ENCODE measurements at places on chromosomes 2 and 18.
A peak's percentile ranks its signal among the peaks of the same experiment; 100 is the strongest.

DNA sequence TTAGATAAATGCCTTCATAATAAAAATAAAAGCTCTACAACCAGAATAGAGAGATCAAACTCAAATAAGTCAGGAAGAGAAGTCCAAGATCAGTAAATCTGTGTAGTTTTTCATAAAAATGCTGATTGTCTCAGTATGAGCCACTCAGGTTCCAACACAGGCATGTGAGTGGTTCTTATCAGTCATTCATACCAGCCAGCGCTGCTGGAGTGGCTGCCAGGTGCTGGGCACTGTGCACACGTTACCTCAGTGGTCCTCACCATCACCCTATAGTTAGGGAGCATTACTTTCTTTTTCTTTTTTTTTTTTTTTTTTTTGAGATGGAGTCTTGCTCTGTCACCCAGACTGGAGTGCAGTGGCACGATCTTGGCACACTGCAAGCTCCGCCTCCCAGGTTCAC lies 23.8 kb downstream of the CNDP1 start:
- DNase-seq: no peak

GRCh38 chr2:139201516-139201915 lies 421.3 kb upstream of the NXPH2 start:
- DNase-seq: no peak

- no peak for DNase-seq
Measured at GRCh38 chr2:224999754-225000153, 42.5 kb downstream of the DOCK10 start.

- no peak for DNase-seq
Measured at GRCh38 chr18:45253056-45253565, 362.2 kb upstream of the SLC14A2 start.

DNA sequence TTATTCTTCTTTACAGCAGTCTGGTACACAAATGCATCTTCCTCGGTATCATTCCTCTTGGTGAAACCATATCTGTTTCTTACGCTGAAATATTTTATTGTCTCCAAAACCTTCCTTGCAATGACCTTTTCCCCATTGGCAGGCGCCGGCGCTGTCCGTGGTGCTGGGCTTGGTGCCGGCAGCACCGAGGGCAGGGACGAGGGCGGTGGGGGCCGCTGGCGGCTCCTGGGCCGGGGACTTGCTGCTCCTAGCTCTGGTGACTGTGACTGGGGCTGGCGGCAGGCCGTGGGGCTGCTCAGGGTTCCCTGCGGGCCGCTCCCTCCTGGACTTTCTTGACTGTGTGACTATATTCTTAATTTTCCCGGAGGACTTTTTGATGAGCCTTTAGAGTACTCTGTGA lies 72.5 kb downstream of the GPR39 start:
- peak; percentile 48 for DNase-seq

- DNase-seq: no peak
Measured at GRCh38 chr18:55142410-55142809, 183.1 kb upstream of the CCDC68 start.

DNA sequence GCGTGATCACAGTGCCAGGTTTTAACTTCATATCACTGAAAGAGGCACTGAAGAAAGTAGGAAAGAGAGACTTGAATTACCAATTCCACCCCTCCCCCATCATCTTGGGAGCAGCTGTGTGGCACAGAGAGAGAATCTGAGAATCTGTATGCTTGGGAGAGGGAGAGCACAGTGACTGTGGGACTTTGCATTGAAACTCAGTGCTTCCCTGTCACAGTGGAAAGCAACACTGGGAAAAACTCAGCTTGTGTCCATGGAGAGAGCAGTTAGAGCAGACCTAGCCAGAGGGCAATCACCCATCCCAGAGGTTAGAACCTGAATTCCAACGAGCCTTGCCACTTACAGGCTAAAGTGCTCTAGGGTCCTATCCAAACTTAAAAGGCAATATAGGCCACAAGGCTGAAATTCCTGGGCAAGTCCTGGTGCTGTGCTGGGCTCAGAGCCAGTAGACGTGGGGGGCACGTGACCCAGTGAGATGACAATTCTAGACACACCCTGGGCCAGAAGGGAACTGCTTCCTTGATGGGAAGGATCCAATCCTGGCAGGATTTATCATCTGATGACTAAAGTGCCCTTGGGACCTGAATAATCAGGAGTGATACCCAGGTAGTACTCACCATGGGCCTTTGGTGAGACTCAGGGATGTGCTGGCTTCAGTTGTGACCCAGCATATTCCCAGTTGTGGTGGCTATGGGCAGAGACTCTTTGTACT lies 15.5 kb upstream of the ABCB11 start:
- DNase-seq: no peak

GRCh38 chr18:42706618-42707017 lies 408.9 kb downstream of the RIT2 start:
- peak; percentile 6 for DNase-seq

- no peak for DNase-seq
Measured at GRCh38 chr2:70977605-70978205, 725 bp upstream of the ANKRD53 start.

GRCh38 chr2:231259104-231259503 lies 60.7 kb downstream of the ARMC9 start:
- no peak for DNase-seq

GRCh38 chr2:215505044-215505786 lies 69.3 kb upstream of the FN1 start:
- DNase-seq: no peak

DNA sequence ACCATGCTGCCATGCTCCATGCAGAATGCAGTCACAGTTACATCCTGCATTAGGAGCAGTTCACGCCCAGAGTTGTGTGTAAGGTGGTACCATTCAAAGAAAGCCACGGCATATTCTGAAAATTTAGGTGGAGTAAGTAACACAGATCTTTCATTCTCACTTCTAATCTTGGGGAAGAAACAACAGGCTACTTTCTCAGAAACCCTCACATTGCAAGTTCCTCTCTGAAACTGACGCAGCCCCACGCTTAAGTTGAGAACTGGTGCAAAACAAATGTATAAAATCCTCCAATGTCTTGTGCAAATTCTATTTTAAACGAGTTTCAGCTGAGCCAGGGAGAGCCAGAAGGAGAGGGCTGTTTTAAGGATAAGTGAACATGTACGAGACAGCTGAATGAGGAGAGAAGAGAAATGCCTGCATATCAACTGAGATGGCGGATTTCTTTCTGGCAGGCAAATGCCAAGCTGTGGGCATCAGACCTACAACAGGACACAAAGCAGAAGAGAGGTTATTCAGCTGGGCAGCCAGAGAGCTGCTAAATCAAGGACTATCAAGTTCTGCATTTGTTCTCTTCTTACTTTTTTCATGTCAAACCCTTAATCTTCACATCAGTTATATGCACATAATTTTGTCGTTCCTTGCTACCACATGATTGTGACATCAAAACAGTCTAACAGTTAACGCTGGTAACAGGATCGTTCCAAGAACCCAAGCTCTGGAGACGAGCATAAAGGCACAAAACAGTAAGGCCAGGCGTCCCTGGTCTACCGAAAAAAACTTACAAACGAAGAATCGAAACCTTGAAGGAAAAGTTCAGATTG lies 6.4 kb downstream of the ARL4C start:
- no peak for DNase-seq

- no peak for DNase-seq
Measured at GRCh38 chr18:13454363-13455150, 236.0 kb downstream of the LDLRAD4 start.

DNA sequence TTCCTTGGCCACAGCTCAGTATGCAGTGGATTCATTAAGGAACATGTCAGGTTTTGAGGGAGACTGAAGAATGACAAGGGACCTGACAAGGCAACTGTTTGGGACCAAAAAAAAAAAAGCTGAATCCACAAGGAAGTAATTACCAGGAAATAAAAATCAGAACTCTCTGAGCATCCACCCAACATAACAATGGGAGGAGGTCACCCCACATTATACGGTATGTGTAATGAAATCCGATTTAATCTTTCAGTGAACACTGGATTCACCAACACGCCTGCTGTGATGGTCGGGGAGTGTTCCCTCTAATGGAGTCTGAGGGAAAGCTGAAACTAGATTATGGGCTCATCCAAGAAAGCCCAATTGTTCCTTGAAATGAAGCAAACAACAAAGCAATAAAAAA lies 329.3 kb downstream of the ETAA1 start:
- no peak for DNase-seq

- no peak for DNase-seq
Measured at GRCh38 chr2:191999101-191999841, 152.4 kb upstream of the CAVIN2 start.

GRCh38 chr18:32346671-32347070 lies 124.0 kb downstream of the GAREM1 start:
- no peak for DNase-seq

DNA sequence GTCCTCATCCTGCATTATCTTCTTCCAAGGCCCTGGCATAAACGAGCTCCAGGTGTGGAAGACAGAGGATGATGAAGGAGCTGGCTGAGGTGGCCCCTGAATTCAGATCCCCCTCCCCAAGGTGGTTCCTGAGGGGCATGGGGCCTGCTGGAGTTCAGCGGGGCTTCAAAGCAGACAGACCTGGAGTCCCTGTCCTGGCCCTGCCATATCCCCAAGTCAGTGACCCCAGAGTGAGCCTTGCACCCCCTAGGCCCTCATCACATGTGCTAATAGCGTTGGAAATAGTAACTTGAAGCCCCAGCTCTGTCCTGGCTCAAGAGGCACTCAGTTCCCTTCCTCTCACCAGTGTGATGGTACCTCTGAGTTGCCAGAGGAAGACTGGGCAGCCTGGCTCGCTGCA lies 172.9 kb downstream of the GALNT1 start:
- DNase-seq: no peak

DNA sequence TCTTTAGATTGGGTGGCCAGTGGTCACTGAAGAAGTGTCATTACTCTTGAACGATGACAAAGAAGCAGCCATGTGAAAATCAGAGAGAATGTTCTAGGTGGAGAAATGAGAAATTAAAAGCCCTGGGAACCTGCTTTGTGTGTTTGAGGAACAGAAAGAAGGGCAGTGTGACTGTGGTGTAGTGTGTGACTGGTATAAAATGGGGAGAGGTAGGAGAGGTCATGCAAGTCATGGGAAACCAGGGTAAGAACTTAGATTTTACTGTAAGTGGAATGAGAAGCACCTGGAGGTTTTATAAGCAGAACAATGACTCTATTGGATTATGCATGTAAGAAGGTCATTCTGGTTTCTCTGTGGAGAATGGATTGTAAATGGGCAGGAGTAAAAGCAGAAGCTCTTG lies 12.2 kb downstream of the ICOS start:
- DNase-seq: no peak

DNA sequence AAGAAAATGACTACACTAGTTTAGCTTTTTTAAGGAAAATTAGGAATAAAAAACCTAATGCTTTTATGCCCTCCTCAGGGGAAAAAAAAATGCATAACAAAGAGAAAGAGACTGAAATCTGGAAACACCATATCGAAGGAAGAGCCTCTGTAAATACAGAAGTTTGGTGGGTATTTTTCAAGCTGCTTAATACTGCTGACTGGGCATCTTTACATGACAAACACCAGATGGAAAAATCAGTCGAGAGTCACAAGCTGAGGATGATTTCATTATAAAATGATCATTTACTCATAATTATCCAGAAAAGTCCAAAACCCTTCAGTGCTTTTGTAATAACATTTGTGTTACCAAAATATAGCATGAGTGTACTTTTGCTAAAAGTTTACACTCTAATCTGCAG lies 1600.7 kb upstream of the ACVR2A start:
- no peak for DNase-seq

- no peak for DNase-seq
Measured at GRCh38 chr2:39593439-39594393, 72.0 kb upstream of the TMEM178A start.

- DNase-seq: no peak
Measured at GRCh38 chr2:173441222-173441621, 86.5 kb downstream of the CDCA7 start.

- peak; percentile 34 for DNase-seq
Measured at GRCh38 chr2:132589111-132589830, 80.7 kb downstream of the LYPD1 start.

DNA sequence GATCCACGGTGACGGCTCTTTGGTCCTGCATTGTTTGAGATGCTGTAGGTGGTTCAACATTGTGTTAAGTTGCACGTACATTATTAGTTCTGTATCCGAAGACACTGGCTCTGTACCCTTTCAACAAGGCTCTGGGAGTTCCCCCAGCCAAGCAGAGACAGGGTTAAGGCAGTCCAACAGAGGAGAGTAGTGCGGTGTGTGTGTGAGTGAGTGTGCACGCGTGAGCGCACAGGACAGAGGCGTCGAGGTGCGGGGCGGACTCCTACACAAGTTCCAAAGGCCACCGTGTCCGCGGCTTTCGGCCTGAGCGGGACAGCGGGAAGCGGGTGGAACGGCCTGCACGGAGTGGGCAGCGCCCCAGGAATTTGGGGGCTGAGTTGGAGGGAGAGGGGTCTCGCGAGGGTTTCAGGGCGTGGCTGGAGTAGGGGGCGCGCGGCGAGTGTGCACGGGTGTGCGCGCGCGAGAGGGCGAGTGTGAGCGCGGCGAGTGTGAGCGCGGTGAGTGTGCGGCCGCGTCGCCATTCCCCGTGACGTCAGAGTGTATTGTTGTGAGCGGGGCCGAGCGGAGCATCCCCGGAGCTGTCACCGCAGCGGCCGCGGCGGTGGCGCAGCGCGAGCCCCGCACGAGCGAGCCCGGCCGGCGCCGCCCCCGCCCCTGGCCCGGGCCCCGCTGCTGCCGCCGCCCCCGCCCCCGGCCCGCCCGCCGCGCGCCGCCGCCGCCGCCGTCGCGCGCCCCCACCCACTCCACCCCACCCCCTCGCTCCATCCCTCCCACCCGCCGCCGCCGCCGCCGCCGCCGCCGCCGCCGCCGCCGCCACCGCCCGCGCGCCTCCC lies at the start of gene ASXL3:
ASXL3 (plus strand) TSS at position 535 of the 833 bp plus-strand sequence. CDS start 413 bp downstream, outside the sequence.
- DNase-seq: peak; percentile 95

All from right kidney (tissue), 9 donors.